Thyroid gland (tissue), 4 donors: ENCODE measurements at places on chromosomes 7 and 10. TPM values are rescaled to one million over a fixed set of nuclear protein-coding genes. Genes with fewer than 3 reads are reported as not detected.
A peak's percentile ranks its signal among the peaks of the same experiment; 100 is the strongest.

Gene BLVRA
- total RNA-seq: 28.5 TPM

Gene NANOS1
- total RNA-seq: 24.2 TPM

Gene SPDYE17
- total RNA-seq: not detected

Gene CYP2W1
- not detected for total RNA-seq

GRCh38 chr7:130222-130572 is 62.2 kb upstream of the FAM20C start:
- DNase-seq: no peak

DNA sequence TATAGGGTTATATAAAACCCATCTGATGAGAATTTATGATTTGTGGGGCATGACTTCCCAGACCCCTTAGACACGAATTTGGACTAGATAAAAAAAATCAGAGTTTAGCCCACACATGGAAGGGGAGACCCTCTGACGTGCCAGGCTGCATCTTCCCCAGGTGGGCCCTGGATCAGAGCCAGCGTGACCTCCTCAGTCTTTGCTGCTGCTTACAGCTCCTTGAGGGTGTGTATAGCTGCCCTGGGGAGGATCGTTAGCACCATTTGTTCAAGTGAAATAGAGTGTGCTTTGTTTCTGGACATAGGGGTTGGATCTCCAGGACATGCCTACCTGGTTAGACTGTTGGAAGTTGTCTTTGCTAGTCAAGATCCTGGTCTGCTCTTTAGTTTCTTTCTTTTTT is 54.2 kb downstream of the DOCK1 start:
- DNase-seq: no peak

DNA sequence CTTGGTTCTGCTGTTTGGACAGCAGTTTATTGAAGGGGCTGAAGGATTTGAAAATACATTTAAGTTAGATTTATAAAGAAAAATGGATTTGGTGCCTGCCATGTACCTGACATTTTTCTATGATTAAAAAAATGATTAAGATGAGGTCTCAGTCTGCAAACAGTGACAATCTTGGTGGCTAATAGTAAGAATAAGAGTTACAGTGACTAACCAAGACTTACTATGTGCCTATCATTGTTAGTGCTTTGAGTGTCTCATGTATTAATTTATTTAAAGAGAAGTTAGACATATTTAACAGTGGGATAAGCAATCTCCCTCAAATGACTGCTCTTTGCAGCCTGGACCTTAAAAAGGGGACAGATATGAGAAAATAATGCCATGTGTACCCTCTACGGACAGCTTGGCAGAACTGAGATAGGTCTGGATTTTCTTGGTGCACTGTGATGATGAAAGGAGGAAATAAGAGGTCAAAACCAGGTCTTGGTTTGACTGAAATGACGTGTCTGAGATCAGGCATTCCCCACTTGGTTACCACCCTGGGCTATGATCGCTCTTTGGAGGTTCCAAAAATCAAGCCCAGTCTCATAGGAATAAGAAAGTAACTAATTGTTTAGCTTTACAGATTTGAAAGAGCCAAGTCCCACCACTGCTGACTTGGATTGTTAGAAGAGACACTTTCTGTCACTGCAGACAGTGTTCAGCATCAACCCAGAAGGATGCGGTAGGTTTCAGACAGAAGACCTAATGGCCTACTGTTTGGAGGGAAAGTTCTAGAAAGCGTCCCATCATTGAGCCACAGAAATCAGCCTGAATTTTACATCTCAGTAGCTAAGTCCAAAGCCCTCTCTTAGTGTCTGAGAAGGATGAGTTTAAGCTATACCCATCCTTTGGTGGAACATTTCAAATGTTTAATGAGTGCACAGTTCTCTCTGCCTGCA is 2.1 kb downstream of the CASP7 start:
- DNase-seq: no peak

DNA sequence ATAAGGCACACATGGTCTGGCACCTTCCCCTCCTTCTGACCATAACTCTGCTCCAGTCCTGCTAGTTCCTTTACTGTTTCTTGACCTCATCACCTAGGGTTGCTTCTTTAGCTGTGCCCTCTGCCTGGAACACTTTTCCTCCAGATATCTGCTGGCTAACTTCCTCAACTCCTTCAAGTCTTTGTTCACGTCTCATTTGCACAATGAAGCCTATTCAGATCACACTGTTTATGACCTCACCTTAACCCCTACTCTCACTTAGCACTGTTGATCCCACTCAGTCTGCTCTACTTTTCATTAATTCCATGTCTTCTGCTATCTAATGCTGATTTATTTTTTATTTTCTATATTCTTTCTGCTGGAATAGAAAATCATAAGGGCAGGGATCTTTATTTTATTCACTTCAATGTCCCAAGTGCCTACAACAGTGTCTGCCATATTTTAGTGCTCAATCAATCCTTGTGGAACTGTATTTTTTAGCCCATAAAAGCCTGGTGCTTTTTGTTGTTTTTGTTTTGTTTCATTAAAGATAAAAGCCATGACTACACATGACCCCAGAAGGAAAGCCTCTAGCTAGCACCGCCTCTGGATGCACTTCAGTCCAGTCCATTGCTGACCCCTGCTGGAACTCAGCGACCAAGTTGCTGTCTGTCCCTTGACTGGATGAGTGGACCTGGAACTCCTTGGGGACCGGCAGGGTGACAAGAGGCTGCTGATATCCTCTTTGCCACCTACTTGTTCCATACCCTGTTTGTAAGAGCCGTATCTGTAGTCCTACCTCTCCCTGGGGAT is 12.3 kb downstream of the KLF14 start:
- peak; percentile 77 for DNase-seq

GRCh38 chr7:102431617-102432298 is 1.6 kb upstream of the ORAI2 start:
- peak; percentile 63 for DNase-seq

DNA sequence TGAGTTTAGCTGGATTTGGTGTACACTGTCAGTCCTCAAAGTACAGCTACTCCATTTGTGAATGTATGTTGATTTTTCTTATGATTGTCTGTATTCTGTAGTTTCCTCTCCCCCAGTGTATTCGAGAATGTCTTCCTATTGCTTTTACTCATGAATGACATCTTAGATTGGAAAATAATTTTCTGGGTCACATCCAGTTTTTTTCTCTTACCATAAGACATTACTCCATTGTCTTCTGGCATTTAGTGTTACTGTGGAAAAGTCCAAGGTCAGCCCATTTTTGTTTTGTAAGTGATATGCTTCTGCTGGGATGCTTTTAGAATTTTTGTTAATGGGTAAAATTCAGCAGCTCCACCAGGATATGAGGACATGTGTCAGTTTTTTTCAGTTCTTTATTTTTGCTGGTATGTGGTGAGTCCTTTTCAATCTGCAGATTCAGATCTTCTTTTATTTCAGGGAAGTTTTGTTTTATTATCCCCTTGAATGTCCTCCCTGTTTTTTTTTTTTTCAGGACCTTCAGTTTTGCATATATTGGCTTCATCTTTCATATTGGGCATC is 33.6 kb downstream of the WAC start:
- no peak for DNase-seq

DNA sequence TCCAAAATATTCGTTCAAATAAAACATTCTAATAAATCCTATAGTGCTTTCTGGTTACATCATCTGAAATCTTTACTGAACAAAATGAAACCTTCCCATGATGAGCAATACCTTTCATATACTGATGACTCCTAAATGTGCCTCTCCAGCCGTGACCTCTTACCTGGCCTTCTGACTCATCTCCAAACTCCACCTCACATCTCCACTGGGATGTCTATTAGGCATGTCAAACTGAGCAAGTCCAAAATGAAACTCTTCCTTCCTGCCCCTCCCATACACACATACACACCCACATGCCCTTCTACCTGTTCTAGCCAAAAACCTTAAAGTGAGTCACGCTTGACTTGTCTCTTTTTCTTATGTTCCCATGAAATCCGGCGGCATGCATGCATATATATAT is 22.9 kb downstream of the GSAP start:
- DNase-seq: no peak

GRCh38 chr7:74404741-74405140 is 49.0 kb upstream of the GTF2IRD1 start:
- no peak for DNase-seq

GRCh38 chr10:103710490-103710889 is 144.9 kb downstream of the SH3PXD2A start:
- DNase-seq: no peak

- no peak for DNase-seq
Measured at GRCh38 chr7:93018716-93019115, 99.1 kb downstream of the SAMD9 start.

DNA sequence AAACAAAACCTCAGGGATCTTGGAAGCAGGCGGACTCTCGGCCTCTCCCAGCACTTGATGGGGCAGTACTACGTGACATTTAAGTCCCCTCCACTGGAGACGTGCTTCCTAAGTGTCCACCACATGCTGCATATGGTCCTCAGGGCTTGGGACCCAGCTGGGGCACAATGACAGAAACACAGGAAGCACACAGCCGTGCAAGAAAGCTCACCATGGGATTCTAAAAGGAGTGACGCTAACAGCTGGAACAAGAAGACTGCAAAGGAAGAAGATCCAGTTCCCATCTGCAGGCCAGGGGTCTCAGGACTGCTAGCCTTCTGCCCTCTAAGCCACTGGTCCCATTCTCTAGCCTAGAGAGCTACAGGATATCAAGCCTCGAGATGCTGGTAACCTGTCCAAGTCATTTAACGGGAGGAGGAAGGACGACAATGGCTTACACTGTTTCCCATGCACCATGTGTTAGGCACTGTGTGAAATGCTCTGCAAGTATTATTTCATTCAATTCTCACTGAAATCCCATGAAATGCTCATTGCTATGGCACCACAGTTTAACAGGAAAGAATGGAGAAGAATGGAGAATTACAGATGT is 61.1 kb downstream of the KCNMA1 start:
- no peak for DNase-seq

- DNase-seq: no peak
Measured at GRCh38 chr10:113151190-113151666, 201.2 kb downstream of the TCF7L2 start.

GRCh38 chr10:72082856-72083789 is 5.2 kb downstream of the SPOCK2 start:
- DNase-seq: no peak

GRCh38 chr7:111184987-111185386 is 94.1 kb downstream of the LRRN3 start:
- no peak for DNase-seq

- no peak for DNase-seq
Measured at GRCh38 chr7:95886501-95887090, 114.2 kb downstream of the DYNC1I1 start.

GRCh38 chr10:3616880-3617279 is 168.1 kb downstream of the KLF6 start:
- DNase-seq: no peak

DNA sequence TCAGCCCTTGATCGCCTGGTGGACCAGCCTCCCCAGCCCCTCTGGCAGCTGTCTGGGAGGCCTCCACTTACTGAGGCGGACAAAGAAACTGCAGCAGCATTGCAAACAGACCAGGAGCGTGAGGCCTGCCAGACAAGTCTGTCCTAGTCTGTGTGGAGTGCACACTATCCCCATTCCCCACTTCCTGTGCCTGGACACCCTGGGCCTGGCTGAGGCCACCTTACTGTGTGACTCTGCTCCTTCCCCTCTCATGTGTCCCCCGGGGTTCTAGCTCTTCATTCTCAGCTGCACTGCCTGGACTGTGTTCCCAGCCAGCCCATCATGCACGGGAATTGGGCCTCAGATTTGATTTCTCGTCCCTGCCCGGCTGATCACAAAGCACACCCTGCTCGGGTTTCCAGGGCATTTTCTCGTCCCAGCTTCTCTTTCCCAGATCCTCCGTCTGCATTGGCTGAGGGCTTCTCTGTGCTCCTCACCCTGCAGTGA is 16.7 kb upstream of the C10orf90 start:
- no peak for DNase-seq

DNA sequence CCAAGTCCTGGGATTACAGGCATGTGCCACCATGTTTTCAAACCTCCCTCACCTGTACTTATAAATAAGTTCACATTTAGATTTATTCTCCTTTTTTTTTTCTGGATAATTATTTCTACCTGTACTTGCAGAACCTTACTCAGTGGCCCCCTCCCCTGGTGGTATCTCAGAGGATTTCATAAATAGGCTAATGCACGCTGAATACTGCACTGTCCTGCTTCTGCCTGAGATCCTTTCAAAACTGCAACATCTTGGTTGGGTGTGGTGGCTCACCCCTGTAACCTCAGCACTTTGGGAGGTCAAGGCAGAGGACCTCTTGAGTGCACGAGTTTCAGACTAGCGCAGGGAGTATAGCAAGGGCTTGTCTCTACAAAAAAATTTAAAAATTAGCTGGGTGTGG is 4.6 kb upstream of the BLVRA start:
- DNase-seq: no peak

DNA sequence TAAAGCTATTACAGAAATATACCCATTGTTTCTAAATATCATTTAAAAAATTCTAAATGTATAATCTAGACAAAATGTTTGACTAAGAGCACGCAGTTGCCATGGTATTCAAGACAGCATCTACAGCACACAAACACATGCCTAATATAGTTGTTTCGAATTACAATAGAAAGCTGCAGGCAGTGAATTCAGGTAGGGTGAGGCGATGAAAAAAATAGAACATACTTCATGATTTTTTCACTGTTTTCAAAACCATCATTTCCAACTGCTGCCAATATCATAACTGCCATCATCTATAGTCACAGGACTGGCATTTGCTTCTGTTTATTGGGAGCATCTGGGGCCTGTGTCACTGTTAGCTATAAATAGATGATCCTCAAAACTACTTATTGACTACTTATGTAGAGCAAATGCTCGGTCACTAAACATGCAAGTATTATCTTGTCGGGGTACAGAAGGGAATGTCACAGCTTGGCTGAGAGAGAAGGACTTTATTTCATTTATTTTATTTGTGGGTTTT is 34.4 kb upstream of the OTUD1 start:
- DNase-seq: no peak

- no peak for DNase-seq
Measured at GRCh38 chr7:157541295-157542067, 204.7 kb downstream of the DNAJB6 start.
